ENCODE measurements at places on chromosomes 12 and 14. TPM values are rescaled to one million over a fixed set of nuclear protein-coding genes. Genes with fewer than 3 reads are reported as not detected.

DNA sequence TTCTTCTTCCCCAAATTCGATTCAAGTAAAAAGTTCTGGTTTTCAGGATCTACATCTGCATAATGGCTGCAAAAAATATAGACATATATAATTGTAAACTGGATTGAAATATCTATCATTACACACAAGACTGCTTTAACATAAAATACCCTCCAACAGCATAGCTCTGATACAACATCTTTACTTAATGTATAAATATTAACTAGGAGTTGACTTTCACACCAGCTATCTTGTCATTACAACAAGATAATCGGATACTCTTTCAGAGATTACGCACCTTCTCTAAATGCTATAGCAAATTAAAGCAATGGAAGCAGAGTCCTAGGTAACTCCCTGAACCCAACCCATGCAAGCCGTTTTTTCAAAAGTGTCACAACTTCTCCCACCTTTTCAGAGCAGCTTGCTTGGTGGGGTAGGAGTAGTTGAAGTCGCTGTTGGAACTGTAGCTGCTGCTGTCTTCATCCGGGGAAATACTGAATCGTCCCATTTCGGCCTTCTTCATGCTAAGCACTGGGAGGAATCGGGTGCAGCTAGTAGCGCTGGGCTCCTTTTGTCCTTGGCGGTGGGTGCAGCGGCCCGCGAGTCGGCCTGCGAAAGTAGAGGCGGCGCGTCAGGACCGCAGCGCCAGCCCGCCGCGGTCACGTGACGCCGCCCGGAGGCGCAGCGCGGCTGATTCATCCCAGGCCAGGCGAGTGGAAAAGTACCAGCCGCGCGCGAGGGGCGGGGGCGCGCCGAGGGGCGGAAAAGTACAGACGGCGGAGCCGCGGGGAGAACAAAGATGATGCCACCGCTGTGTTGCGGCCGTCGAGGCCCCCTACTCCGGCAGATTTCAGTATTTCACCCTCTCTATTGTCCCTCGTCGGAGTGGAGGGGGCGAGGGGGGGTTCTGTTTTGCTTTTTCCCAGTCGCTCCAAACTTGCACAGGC lies 1.5 kb downstream of the SLC38A2 start:
- peak; percentile 95 for DNase-seq

DNA sequence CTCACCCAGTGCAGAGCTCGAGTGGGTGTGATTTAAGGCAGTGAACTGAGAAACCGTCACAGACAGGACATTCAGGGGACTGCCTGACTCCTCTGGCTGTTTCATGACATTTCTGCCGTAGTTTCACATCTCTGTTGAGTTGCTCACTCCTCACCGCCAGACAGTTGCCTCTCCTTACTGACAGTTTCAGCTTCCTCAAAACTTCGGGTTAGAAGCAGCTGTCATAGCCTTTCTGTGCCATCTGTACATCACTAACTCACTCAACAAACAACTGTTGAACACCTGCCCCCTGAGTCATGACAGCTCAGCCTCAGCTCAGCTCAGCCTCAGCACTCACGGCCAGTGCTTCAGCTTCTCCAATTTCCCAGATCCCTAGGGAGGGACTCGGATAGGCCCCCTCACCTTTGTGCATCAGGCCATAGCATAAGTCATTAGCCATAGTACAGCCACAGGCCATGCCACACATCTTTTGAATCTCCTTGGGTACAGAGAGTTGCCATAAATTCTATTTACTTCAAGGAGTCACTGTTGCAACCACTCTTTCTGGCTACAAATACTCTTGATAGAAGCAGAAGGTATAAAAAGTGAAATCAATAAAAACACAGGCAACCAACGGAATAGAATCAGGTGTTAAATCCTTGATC lies 6.2 kb upstream of the SLC15A4 start:
- peak; percentile 57 for DNase-seq

GRCh38 chr14:37195327-37195726 lies 2.4 kb upstream of the MIPOL1 start:
- DNase-seq = no peak

DNA sequence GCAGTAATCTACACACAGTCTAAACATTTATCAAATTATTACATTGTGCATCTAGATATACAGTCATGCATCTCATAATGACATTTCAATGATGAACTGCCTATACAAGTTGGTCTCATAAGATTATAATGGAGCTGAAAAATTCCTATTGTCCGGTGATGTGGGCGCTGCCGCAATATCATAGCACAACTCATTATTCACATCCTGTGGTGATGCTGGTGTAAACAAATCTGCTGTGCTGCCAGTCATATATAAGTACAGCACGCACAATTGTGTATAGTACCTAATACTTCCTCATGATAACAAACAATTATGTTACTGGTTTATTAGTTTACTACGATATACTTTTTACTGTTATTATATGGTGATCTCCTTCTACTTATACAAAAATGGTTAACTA lies 768.8 kb upstream of the NOVA1 start:
- no peak for DNase-seq

- peak; percentile 62 for DNase-seq
Observed at GRCh38 chr12:46555406-46555852, 182.9 kb upstream of the SLC38A2 start.

OR6C2 gene
- total RNA-seq = not detected

MAP3K9 gene
- total RNA-seq = 6.7 TPM

DNA sequence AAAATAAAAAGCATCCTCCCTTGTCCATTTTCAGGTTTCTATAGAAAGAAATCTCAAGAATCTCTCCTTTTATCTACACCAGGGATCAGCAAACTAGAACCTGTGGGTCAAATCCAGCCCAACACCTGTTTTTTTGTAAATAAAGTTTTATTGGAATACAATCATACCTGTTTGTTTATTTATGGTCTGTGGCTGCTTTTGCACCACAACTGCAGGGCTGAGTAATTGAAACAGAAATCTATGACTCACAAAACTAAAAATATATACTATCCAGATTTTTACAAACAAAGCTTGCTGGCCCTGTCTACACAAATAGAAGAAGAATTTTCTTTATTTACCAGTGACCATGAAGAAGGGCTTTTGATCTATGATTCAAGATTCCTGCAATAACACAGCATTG lies 95.1 kb upstream of the COCH start:
- DNase-seq = no peak

DNA sequence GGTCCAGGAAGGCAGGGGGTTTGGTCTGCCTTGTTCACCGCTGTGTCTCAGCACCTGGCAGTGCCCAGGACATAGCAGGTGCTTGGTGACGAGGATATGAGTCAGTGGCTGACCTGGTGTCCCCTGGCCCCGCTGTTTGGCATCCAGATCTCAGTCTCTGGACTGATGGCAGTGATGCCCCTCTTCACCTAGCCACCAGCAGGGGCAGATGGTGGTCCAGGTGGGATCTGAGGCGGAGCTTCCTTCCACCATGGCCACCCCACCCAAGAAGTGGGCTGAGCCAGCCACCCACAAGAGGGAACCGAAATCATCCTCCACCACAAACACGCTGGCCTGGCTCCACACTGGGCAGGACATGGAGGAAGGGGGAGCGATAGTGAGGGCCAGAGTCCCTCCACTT lies 16.1 kb upstream of the SH2B3 start:
- no peak for DNase-seq

GRCh38 chr12:92695056-92695455 lies 7.7 kb upstream of the PLEKHG7 start:
- no peak for DNase-seq

MIP gene
- not detected for total RNA-seq

DNA sequence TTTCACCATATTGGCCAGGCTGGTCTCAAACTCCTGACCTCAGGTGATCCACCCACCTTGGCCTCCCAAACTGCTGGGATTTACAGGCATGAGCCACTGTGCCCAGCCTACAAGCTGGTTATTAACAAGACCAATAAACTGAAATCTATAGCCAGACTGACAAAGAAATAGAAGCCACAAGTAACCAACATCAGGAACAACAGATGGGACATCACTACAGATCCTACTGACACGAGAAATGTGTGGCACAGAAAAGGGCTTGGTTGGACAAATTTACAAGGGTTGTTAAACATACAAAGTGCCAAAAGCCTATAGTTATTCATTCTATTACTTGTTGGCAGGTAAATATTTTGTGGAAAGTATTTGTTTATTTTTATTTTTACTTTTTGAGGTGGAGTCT lies 11.6 kb downstream of the MTA1 start:
- no peak for DNase-seq

DNA sequence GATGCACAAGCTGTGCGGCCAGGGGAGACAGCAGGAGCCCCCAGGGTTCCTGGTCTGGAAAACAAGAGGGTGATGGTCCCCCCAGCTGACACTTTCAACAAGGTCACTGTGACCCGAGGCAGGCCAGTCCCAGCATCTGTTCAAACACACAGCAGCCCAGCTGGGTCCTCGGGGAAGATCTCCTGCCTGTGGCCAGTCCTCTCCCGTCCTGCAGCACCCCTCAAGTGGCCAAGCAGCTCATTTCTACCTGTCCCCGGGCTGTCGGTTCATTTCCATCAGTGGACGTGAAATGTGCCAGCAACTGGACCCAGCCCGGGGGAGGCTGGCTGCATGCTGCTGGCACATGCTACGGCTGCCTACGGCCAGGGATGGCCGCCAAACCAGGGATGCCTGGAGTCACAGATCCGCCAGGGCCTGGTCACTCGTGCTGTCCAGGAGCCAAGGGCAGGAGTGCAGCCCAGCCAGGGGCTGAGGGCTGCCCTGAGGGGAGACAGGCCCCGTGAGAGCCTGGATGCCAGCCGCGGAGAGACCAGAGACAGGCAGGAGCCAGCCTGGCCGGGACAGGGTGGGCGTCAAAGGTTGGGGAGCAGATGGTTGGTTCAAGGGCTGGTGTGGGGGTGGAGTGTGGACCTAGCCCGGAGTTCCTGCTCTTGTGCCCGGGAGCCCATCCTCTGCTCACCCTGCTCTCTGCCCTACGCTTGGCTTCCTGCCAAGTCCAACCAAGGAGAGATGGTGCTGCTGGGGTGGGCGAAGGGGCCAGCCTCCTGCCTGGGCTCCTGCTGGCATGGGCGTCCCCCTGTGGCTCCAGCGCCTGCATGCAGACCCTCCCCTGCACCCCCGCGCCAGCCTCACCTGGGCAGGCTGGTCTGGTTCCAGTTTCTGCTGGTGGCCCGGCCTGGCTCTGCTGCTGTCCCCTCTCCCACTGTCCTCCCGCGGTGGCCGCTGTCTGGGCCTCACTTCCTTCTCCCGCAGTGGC lies 143.8 kb downstream of the ADGRD1 start:
- DNase-seq = no peak

DNA sequence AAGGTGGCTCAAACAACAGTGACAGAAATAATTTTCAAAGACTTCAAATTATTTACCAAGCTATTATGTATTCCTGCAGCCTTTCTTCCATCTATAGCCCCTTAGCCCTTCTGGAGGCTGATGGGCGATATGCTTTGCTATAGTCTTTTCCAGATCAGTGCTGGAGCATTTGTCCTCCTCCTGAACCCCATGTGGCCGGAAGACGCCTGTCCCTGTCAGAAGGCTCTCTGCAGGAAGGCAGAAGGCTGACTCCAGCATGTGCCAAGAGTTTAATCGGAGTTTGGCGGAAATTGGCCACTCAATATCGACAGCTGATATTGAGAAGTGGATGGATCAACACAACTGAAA lies 49.3 kb upstream of the MAX start:
- DNase-seq = no peak

GRCh38 chr12:102631274-102631673 lies 150.9 kb upstream of the IGF1 start:
- no peak for DNase-seq

MAP4K5 gene
- 128 TPM for total RNA-seq

DNA sequence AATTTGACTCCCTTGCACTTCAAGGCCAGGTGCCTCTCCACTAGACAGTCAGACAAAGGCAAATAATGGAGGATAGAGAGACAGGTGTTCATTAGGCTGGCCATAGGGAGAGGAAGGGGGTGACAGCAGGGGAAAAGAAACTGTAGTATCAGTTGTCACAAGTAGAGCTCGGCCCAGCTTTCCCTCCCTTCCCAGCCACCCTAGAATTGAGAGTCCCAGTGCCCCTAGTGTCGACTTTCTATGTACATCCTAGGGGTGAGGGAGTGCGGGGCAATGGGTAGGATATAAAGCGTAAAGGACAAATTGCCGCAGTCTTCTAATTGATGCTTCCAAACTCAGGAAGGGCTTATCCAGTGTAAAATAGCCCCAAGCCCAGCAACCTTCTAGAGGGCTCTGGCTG lies 39.0 kb downstream of the BAZ2A start:
- no peak for DNase-seq

PTGER2 gene
- 0.21 TPM for total RNA-seq

- peak; percentile 50 for DNase-seq
Observed at GRCh38 chr14:28785096-28785952, 18.7 kb downstream of the FOXG1 start.
